Fibroblast of skin of right biceps (primary cell): ENCODE measurements at places on chromosomes 4 and X.
A peak's percentile ranks its signal among the peaks of the same experiment; 100 is the strongest.

DNA sequence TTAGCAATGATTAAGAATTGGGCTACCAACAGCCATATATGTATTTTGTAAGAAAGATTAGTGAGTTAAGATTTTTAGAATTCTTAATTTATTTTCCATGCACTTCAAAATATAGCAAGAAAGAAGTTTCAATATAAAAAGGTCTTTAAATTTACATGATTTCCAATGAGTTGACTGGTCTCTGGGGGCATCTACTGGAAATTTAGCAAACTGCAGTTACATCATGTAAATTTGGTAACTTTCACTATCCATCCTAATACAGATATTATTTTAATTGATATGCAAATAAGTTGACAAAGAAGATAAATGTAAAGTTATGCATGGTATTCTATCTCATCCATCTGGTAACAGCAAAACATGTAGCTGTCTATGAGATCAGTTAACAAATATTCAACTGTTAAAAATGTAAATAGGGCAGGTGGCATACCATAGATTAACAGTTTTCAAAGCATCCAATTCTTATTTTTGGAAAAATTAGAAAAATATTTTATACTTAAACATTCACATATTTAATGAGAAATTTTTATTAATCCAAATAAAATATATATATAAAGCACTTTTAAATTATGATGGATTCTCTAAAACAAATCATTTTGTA lies 29.1 kb downstream of the TTC29 start:
- peak; percentile 33 for DNase-seq

- DNase-seq: no peak
Measured at GRCh38 chrX:10158279-10159144, 1.7 kb downstream of the CLCN4 start.

DNA sequence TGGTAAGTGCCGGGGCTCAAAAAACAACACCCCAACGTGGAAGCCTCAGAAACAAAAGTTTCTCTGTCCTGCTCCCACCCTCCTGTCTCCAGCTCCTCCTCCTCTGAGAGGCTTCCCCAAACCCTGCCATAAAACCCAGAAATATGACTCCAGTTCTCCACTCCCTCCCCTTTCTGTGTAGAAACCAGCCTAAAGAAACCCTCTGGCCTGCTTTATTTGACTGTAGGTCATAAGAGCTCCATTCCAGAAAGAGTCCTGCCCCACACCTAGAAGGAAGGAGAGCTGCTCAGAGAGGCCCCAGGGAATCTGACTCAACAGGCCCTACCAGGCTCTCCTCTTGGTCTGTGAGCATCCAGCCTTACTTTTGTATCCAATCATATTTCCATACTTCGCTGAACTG lies 872 bp upstream of the S100P start:
- DNase-seq: peak; percentile 52

GRCh38 chrX:98924511-98924910 lies 1485.6 kb downstream of the PCDH19 start:
- no peak for DNase-seq
